Upper lobe of left lung (tissue), 6 donors: ENCODE measurements at places on chromosomes 3 and 15.

GRCh38 chr3:180274536-180274935, 237.8 kb upstream of the PEX5L start:
- no peak for DNase-seq

GRCh38 chr3:41073190-41073589, 126.1 kb upstream of the CTNNB1 start:
- DNase-seq, result no peak

DNA sequence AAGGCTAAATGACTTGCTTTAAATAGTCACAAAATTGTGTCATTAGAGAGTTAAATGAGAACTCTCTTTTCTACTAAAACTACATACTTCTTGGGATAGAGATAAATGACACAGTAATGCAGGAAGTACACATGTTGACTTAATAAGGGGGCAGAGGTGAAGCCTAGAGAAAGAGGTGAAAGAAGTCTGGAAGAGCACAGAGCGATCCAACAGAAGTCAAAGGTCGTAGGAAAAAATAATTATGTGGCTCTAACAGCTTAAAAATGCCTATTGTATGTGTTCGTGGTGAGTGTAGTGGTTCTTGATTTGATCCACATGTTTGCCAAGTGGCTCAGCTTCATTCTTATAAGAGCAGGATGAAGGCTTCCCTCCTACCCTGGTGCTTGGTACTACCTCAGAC, 61.7 kb downstream of the TMEM212 start:
- DNase-seq, result no peak

DNA sequence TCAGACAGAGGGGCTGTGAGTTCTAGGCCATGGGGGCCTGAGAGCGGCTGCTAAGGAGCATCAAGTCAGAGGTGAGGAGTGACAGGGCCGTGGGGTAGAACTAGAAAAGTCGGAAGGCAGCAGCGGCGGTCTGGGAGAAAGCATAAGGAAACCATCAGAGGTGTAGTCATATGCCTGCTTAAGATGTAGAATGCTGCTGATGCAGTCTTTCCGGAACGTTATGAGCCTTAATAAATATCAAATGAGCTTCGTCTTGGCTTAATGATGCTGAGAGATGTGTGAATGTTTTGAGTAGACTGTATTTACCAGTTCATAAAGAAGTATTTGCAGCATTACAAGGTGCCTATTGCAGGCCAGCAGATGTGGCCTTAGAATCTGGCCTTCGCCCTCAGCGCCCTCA, 15.2 kb downstream of the ATG7 start:
- DNase-seq, result no peak

GRCh38 chr3:145739926-145740325, 421.1 kb downstream of the PLOD2 start:
- no peak for DNase-seq

GRCh38 chr3:46700772-46701171, 420 bp upstream of the TMIE start:
- no peak for DNase-seq

- no peak for DNase-seq
These were observed 36.5 kb downstream of the HEG1 start for GRCh38 chr3:125019271-125019670.

DNA sequence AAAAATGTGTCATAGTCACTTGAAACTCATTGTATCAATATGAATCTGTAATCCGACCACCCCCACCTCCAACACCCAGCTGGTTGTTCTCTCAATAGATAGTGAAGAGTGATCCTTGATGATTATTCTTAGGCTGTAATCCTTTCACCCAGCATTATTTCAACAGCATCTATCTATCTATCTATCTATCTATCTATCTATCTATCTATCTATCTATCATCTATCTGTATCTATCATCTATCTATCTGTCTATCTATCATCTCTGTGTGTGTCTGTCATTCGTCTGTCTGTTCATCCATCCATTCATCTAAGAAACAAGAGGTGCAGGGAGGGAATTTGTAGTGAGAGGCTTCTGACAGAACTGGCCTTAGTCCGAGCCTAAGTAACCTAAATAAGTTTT, 78.7 kb upstream of the IGSF10 start:
- no peak for DNase-seq

DNA sequence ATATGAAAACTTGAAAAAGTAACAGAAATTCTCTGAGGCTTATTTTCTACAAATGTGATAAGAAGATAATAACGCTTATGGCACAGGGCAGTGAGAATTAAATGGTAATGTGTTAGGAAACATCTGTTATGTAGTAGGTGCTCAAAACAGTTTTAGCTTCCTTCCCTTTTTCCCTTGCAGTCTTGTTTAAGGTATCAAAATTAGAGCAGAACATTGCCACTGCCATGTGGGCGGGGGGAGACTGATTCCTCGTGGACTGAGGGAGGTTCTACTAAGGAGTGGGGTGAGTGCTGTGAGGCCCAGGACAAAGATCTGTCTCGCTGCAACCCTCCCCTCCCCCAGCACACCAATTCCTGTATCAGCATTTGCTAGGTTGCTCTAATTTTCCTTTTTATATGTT, 702.4 kb downstream of the TUSC7 start:
- no peak for DNase-seq

DNA sequence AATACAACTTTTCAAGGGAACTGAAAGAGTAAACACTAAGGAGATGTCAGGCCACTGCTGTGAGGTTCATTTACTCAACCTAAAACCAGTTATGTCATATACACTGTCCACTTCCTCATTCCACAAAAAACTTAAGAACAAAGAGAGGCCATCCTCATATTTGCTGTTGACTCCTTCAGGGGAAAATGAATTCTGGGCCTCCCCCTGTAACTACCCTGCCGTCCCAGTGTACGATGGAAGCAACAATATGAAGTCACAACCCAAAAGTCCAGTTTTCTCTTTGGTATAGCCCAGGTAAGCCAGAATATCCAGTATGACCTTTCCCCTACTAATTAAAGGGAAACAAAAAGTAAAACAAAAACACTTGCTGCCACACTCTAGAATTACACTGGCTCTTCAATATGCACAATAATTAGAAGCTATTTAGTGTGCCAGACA, 16.2 kb downstream of the CEP152 start:
- no peak for DNase-seq

DNA sequence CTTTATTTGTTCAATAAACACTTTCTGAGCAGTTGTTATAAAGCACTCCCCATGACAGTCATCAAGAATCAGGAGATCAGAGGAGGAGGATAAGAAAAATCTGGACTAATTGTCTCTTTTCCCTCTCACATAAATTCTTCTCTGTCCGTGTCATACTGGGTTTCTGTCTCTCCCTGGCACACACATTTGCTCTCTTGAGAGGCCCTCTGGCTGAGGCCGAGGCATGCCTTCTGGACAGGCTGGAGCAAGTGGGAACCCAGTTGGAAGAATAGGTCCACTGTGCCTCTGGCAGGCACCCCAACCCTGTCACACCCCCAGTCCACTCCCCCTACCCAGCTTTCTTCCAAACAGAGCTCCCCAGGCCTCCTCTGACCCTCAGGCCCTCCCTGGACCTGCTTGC, 315.8 kb downstream of the UACA start:
- DNase-seq, result no peak

- no peak for DNase-seq
These were observed 673.7 kb upstream of the CCDC54 start for GRCh38 chr3:106703524-106703923.

GRCh38 chr3:40387001-40387894, at the start of gene ENTPD3:
Gene ENTPD3, plus strand, starts transcription at chr3:40387184. Its CDS starts 874 bp downstream, at chr3:40388058.
- peak; percentile 92 for DNase-seq

DNA sequence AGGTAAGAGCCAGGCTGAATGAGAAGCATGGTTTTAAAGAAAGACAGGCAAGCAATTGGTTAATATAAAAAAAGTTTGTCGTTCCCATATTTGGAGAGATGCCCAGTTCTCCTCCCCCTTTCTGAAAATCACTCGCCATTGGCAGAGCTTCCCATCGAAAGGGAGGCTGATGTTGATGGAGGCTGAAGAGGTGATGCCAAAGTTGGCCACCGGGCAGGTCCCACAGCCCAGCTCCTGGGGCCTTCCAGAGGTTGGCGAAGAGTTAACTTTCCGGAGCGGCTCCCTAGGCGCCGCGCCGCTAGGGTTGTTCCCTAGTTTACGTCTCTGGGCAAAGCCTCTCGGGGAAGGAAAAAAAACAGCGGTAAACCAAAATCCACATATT, 793 bp downstream of the PCOLCE2 start:
- DNase-seq, result no peak

DNA sequence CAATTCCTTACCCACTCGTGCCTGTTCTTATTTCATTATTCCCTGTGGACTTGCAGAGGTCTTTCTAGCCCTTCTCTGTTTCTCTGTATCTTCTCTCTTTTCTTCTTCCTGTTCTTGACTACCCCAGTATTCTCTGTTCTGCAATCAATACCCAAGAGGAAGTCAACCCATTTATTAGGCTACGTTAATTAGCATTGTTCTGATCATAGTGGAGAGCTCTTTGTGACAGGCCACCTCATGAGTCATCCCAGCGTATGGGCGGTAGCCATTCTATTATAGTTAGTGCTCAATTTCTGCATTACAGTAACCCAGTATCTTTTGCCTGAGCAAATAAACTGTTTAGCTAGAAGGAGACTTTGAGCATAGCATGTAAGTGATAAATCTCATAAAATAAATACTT, 259.5 kb upstream of the GRM7 start:
- no peak for DNase-seq

- DNase-seq, result no peak
These were observed 9.1 kb upstream of the ONECUT1 start for GRCh38 chr15:52799145-52799811.

- no peak for DNase-seq
These were observed 114.2 kb upstream of the UMPS start for GRCh38 chr3:124615896-124616543.

- DNase-seq, result no peak
These were observed 22.5 kb downstream of the CCR4 start for GRCh38 chr3:32973982-32974381.

GRCh38 chr3:194574639-194575483, 58.4 kb downstream of the TMEM44 start:
- no peak for DNase-seq

DNA sequence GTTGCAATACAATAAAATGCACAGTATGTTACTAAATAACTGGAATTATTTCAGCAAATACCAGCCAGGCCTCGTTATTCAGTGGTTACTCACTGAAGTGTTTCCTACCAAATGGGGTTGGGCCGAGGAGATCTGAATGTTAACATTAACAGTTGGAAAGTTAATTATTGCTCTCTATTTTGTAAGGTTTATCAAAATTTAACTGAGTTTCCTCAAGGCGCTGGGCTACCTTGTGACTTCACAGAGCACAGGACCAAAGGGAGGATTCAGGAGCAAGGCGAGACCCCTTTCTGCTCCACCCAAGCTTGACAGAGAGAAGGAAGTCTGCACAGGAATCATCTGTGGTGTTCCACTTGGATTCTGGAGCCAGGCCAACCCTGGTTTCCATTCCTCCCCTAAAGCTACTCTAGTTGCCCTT, 21.6 kb downstream of the ADAMTS9 start:
- DNase-seq, result no peak

- no peak for DNase-seq
These were observed 787.6 kb downstream of the FHIT start for GRCh38 chr3:60463685-60464084.

DNA sequence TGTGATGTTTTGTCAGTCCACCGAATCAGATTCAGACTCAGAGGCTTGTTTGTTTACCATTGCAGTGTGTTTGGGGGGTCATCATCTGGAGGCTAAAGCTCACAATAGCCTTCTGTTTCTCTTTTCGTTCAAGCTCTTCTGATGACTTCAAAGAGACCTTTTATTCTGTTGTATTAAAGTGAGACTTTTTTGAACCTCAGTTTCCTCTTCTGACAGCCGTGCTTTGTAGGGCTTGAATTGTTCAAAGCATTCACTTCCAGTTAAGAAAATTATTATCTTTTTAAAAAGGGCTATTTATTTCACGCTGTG, 1.3 kb downstream of the PXK start:
- DNase-seq, result no peak

- no peak for DNase-seq
These were observed 21.2 kb upstream of the CRBN start for GRCh38 chr3:3200632-3201212.

DNA sequence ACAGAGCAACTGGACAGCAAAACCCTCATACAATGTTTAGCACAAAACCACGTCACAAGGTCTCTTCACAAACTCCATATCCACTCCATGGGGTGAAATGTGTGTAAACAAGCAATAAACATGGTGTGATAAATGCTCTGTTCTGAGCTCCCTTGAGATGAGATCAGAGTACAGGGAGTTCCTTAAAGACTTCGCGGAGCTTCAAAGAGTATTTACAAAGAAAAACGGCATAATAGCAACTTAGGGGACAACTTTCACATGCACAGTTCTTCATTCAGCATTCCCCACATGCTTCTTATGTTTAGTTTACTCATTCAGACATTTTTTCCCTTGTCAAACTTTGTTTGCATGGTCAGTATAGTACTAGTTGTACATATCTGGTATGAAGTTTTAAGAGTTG, 52.5 kb upstream of the SUCLG2 start:
- no peak for DNase-seq

- no peak for DNase-seq
These were observed 13.2 kb downstream of the TM4SF4 start for GRCh38 chr3:149487598-149488197.

GRCh38 chr3:195075199-195075940, 195.6 kb downstream of the XXYLT1 start:
- DNase-seq, result no peak

- no peak for DNase-seq
These were observed 131.8 kb downstream of the SMAD6 start for GRCh38 chr15:66833803-66834202.

GRCh38 chr3:130712718-130713423, 33.8 kb downstream of the PIK3R4 start:
- no peak for DNase-seq
